ENCODE measurements at places on chromosomes 7 and 10.

DNA sequence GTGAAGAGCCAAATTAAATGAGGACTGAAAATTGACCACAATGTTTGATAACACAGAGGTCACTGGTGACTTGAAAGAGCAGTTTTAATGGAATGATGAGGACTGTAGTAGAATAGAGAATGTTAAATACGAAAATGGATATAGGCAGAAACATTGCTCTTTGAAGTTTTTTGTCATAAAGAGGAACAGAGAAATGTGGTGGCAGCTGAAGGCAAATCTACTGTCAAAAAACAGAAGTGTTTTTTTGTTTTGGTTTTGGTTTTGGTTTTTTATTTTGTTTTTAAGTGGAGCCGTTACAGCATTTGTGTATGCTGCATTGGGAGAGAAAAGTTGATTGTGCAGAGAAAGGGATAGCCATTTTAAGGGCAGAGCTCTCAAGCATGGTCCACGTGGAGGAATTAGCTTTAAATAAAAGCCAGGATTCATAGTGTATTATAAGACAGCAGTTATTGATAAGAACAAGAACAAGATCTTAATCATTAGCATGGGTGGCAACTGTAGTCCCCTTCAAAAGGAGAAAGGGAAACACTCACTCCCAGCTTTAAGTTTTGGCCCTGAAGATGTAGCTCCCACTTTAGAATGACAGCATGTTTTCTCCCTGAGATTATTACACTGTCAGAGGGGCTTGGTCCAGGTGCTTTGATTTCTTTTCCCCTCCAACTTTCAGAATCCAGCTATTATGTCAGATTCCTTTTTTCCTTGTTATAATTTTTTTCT, 156.7 kb upstream of the BET1 start:
- DNase-seq, result no peak

GRCh38 chr7:24882989-24883621, 96.9 kb downstream of the OSBPL3 start:
- peak; percentile 82 for DNase-seq

DNA sequence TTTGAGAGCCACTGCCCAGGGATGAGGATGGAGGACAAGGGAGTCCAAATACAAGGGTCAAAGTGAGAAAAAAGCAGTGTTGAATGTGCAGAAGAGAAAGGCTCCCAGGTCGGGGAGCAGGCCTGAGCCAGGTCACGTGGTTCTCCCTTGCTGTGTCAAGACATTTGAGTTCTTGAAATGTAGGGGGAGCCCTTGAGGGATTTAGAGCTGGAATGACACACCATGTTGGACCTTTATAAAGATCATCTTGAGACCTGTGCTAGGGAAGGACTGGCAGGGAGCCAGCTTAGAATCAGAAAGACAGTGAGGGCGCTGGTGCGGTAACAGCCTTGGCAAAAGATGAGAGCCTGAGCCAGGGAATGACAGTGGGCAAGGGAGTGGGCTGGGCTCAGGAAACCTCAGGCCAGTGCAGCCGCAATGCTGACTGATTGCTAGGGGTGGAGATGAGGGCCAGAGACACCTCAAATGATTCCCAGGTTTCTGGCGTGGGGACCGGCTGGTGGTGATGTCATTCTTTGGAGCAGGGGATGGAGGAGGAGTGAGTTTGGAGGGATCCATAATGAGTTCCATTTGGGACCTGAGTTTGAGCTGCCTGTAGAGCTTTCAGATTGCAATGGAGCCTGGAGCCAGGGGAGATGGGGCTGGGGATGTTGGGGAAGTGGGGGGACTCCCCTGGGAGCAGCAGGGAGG, 120.1 kb downstream of the PTPN20 start:
- no peak for DNase-seq

- no peak for DNase-seq
Measured at GRCh38 chr10:119852822-119853221, 19.8 kb downstream of the MCMBP start.

- peak; percentile 65 for DNase-seq
Measured at GRCh38 chr7:1397491-1398327, 61.6 kb downstream of the MICALL2 start.

GRCh38 chr7:64875658-64876406, 27.2 kb upstream of the ZNF273 start:
- DNase-seq, result no peak

- DNase-seq, result no peak
Measured at GRCh38 chr7:37277513-37277912, 171.2 kb downstream of the ELMO1 start.

DNA sequence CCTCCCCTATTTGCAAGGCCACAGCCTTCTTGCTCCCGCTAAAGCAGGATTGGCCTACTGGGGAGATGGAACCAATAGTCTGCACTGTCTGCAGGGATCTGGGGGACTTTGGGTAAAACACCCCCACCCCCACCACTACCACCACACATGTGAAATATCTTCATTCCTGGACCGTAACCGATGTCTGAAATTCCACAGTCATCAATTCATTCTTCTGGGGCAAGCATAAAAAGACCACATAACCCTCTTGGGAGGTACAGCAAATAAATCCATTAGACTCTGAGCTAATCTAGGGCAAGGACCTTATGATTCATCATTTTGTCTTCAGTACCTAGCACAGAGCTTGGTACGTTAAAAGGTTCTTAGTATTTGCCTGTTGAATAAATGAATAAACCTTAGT, 307.8 kb downstream of the GPAM start:
- no peak for DNase-seq

DNA sequence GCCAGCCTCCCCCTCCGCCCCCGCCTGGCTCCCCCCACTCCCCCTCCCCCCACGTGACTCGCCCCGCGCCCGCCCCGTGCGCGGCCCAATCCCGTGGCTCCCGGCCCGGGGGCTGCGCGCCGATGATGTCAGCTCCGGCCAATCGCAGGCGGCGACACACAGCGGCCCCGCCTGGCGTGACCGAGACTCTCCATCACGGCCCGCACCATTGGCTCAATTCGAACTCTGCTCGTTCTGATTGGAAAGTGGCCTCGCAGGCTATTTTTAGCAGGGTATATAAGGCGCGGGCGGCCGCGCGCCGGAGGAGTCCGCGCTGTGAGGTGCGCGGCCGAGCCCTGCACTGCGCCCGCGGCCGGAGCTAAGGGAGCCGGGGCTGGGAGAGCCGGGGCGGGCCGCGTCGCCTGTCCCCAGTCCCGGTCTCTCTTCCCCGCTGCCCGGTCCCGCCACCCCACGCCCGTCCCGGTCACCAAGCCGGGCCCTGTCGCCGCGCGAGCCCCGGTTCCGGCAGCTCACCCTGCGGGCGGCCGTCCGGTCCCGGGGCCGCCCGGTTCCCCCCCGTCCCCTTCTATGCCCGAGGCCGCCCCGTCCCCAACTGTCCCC, 342 bp upstream of the KLF6 start:
- peak; percentile 97 for DNase-seq

GRCh38 chr7:151566897-151567320, 47.2 kb upstream of the RHEB start:
- DNase-seq, result peak; percentile 67

DNA sequence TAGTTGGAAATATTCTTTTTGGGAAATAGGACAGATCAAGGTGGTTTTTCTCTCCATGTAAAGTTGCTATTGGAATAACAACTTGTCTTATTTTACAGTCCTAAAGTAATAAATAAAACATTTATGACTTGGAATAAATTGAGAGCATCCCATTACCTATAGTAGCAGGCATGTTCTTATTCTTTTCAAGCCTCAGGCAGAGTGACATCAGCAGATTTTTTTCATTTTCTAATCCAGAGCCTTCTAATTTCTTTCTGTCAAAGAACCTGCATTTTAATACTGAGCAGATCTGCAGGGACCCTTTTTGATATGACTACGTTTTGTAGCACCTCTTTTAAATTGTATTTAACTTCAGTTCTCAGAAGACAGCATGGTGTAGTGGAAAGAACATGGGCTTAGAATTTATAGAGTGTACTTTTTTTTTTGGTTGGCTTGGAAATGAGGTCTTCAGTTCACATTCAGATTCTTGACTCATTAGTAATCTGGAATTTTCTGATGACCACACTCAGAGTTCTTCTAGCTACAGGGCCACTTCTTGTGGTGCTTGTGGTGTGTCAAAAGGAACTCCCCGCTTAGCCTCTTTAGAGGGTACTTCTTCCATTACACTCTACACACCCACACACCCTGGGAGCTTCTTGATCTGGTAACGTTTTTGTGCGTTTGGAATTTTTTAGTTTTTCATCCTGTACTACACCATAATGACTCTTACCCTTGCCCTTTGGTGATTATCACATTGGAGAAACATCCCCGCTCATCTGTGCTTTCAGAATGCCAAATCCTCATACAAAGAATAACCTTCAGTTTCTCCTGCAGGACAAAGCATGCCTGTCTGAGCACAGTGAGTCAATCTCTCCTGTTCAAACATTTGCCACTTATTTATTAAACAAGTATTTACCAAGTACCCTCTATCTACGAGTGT, 34.6 kb downstream of the AGK start:
- peak; percentile 95 for DNase-seq

GRCh38 chr7:80106498-80107113, 28.0 kb upstream of the GNAI1 start:
- DNase-seq, result no peak

- DNase-seq, result no peak
Measured at GRCh38 chr10:11961771-11962170, 80.8 kb downstream of the UPF2 start.

- DNase-seq, result no peak
Measured at GRCh38 chr10:112637901-112638300, 190.9 kb downstream of the VTI1A start.

DNA sequence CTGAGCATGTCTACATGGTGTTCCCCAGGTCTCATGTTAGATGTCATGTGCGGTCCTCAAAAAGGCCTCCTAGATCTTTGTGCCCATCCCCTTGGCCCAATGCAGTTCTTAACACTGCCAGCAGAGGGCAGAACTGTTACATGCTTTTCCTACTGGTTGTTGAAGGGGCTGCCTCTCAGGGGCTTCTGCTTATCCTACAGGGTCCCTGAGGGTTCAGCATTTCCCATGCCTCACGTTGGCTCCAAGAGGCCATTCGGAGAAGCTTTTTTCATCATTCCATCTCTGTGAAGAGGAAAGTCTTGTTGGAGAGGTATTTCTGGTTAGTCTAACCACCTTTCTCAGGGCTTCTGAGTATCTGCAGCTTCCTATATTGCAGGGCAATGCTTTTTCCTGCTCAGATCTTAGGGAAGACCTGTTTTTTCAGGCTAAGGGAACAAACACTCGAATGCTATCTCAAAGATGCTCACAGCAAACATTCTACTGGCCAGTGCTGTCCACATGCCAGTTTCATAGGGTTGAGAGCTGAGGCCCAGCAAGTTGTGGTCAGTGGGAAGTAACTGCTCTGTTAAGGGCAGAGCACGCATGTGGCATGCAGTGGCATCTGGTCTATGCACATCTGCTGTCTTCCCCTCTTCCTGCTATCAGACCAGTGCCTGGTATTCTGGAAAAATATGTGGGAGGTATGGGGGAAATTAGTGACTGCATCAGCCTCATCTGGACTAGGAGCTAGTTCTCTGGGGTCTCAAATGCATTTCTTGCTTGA, 31.5 kb downstream of the MBL2 start:
- DNase-seq, result peak; percentile 17

DNA sequence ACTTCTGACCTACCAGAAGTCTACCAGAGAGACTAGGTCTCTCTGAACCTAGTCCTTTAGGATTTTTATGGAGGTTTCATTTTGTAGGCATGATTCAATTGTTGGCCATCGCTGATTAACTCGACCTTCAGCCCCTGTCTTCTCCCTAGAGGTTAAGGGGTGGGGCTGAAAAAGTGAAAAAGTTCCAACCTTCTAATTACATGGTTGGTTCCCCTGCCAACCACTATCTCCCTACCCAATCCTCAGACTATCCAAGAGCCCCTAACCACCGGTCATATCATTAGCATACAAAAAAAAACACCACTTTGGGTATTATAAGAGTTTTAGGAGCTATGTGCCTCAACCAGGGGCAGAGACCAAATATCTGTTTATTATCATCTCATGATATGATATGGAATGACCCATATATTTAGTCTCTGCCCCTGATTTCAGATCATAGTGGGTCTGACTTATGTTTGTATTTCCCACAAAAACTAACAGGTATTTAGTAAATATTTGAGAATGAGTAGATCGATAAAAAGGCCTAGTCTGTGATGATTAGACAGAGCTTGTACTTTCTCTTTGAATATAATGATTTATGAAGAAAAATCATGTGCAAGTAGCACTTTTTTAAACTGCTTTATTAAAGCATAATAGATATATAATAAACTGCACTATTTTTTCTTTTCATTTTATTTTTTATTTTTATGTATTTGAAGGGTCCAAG, 35.8 kb downstream of the DNAJC9 start:
- no peak for DNase-seq

GRCh38 chr7:109939207-109939606, 1151.7 kb upstream of the LRRN3 start:
- DNase-seq, result no peak

DNA sequence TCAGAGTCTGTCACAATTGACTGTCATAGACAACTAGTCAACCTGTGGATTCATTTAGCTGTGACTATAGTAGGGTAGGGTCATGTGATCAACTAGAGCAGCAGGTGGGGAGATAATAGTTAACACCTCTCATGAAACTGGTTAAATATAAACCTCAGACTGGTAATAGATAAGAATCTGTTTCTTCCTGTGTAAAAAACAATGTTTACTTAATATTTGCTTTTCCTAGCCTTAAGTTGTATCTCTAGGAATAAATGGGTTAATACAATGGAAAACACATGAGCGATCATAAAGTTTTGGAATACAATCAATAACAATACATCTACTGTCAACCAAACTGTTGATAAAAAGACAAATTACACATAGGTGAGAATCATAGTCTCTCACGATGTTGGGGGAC, 43.4 kb upstream of the ITGB8 start:
- DNase-seq, result no peak

GRCh38 chr7:46651561-46652088, 730.6 kb upstream of the IGFBP3 start:
- DNase-seq, result no peak

- DNase-seq, result no peak
Measured at GRCh38 chr10:130728531-130729215, 582.8 kb downstream of the TCERG1L start.

GRCh38 chr7:143492043-143492471, 14.4 kb downstream of the TAS2R41 start:
- peak; percentile 90 for DNase-seq

DNA sequence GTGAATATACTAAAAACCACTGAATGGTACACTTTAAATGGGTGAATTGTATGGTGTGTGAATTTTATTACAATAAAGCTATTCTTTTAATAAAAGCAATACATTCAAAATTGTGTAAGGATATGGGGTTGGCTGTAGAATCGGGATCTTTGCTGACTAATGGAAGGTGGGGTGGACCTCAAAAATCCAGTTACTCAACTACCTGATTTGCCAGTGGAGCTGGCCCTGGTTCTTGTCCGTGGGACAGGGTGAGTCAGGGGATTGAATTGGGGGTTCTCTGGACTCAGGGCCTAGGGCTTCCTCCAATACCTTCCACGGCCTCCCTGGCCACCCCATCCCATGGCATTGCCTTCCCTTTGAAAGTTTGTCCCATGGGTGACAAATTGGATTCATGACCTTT, 13.5 kb upstream of the RABGEF1 start:
- DNase-seq, result no peak

- DNase-seq, result peak; percentile 74
Measured at GRCh38 chr7:140033036-140033435, 29.7 kb downstream of the PARP12 start.
